ENCODE measurements at places on chromosomes 16 and 17.

- no peak for DNase-seq
These were observed 11.1 kb downstream of the DRC3 start for GRCh38 chr17:17983776-17984175.

DNA sequence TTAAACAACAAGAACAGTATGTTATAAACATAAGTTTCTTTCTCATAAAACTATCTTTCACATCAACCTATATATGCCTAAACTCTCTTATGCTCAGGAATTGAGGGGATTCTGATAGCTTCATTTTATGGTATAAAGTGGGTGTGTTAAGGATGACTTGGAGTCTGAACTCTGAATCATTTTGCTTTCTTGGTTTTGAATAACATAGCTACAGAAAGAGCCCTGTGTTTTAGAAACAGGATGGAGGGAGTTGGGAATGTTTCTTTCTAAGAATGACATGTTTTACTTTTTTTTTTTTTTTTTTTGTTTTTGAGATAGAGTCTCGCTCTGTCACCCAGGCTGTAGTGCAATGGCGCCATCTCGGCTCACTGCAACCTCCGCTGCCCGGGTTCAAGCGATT is 50.1 kb downstream of the RHOT1 start:
- no peak for DNase-seq

DNA sequence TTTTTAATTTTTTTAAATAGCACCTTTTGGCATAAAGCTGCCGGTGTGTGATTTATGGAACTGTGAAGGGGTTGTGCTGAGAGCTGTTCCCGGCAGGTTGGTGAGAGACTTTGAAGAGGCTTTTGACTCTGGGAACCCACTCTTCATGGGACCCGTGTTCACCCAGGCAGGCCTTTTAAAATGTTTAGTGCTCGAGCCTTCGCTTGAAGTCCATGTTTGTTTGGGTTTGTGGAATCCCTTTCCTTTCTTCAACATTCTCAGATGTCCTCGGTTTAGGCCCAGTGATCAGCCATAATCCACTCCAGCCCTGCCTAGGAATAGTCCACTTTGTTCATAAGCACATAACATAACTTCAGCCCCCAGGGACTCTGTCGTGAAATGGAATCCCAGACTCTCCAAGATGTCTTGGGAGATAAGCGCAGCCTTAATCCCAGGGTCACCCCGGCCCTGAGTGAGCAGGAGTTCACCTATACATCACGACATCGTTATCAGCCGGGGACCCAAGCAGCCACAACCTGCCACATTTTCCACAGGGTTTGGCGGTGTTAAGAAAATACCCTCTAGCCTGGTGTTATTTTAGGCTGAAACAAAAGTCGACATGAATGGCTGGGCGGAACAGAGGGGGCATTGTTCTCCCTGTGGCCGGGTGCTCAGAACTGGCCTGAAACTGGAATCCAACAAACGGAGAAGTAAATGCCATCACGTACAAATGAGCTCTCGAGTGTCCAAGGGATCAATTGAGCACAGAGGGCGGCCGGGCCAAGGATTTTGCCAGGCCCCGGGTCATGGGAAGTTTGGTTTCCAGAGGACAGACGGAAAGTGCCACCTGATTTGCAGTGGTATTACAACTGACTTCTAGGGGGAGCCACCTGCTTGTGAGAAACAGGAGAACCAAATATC is 145.7 kb upstream of the IRX3 start:
- DNase-seq: no peak

DNA sequence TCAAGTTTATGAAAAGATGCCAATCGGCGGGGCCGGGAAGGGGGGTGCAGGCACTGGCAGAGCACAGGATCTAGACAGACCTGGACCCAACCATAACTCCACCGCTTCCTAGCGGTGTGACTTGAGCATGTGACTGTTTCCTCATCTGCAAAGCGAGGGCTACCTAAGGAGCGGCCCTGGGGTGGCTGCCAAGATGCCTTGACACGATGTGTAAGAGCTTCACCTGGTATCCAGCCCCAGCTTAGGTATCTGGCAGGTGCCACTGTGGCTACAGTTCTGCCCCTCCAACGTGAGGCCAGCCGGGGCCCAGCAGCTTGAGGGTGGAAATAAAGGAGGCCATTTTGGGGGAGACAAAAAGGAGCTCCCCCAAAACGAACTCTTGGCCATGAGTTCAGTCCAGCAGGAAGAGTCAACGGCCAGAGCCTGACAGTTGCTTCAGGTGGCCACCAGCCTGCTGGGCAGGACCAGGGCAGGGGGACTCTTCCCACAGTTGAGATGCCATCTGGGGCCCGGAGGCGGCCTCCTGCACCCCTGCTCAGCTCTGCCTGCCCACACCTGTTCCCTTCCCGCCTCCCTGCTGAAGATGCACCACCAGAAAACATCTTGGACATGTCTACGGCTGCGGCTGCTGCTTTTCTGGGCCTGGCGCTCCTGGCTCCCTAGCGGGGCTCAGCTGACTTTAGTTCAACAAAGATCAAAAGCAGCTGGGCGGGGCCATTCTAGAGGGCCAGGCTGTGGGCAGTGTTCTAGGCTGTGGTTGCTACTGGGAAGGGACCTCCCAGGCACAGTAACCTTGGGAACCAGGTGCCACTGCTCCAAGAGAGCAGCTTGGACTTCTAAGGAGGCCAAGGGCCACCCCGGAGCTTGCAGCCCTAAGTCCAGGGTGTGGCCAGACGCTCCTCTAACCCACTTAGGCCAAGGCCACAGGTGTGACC is 3.4 kb upstream of the MTSS2 start:
- no peak for DNase-seq

GRCh38 chr17:39165178-39165840 is 652 bp downstream of the ARL5C start:
- DNase-seq: no peak

DNA sequence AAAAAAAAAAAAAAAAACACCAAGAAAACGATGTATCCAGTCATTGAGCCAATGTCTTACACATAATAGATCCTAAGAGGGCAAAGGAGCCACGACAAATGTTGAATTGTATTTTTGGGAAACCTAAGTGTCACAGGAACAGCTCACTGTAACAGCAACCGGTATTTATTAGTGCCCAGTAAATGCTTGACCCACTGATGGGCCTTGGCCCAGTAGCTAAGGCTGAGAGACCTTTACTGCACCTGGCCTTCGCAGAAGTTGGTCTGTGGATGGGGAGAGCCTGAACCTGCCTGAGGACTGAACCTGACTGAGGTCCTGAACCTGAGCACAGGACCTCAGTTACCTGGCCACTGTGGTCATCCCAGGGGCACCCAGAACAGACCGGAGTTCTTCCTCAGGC is 65.0 kb upstream of the TBX2 start:
- no peak for DNase-seq

Data from suppressor macrophage treated with lipopolysaccharide for 1 hour (primary cell).